ENCODE measurements at places on chromosomes 16 and 17. TPM values are rescaled to one million over a fixed set of nuclear protein-coding genes. Genes with fewer than 3 reads are reported as not detected.

The TNS4 gene
- total RNA-seq, result not detected

The GINS3 gene
- total RNA-seq, result 4.1 TPM

The PIGL gene
- 55.3 TPM for total RNA-seq

The ADORA2B gene
- total RNA-seq, result 13.2 TPM

The SOX15 gene
- 9.1 TPM for total RNA-seq

Data from dorsolateral prefrontal cortex (tissue), 122 donors.